Omental fat pad (tissue), 4 donors: ENCODE measurements at places on chromosomes 13 and 19. TPM values are rescaled to one million over a fixed set of nuclear protein-coding genes. Genes with fewer than 3 reads are reported as not detected.

GRCh38 chr13:31982124-31982523 lies 49.5 kb upstream of the FRY start:
- DNase-seq = no peak

DNA sequence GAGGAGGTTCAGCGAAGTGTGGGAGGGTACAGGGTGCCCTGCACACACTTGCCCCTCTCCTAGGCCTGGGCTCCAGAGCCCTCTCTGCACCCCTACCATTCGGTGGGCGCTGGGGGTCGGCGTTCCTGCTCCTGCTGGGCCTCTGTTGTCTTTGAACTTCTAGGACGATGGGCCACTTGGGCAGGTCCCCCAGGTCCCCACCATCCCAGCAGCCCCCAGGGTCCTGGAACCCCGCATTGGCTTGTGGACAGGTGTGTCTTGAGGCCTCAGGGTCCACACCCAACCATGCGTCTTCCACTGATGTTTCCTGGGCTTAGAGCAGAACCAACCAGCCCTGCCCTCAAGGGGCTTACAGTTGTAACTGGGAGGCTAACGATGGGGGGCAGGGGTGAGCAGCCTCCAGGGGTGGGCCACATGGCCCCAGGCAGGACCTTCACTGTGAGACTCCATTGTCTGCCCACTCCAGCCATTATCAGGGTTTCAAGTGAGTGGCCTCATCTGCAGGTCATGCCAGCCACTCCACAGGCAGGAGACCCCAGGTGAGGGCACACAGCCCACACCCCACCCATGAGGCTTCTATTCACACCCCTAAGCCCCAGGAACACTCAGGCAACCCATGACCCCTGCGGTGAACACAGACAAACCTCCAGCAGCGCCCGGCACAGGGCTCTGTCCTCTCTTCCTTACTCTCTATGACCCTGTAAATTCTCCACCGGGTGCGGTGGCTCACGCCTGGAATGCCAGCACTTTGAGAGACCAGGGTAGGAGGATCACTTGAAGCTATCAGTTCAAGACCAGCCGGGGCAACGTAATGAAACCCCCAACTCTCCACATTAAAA lies 2.0 kb upstream of the KLF16 start:
- DNase-seq = no peak

- no peak for DNase-seq
Observed at GRCh38 chr13:33119022-33119781, 103.0 kb downstream of the KL start.

DNA sequence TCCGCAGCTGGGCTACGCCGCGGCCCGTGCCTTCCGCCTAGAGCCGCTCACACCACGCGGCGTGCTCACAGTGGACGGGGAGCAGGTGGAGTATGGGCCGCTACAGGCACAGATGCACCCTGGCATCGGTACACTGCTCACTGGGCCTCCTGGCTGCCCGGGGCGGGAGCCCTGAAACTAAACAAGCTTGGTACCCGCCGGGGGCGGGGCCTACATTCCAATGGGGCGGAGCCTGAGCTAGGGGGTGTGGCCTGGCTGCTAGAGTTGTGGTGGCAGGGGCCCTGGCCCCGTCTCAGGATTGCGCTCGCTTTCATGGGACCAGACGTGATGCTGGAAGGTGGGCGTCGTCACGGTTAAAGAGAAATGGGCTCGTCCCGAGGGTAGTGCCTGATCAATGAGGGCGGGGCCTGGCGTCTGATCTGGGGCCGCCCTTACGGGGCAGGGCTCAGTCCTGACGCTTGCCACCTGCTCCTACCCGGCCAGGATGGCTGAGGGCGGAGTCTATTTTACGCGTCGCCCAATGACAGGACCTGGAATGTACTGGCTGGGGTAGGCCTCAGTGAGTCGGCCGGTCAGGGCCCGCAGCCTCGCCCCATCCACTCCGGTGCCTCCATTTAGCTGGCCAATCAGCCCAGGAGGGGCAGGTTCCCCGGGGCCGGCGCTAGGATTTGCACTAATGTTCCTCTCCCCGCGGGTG lies 7.4 kb downstream of the DBP start:
- DNase-seq = no peak

DNA sequence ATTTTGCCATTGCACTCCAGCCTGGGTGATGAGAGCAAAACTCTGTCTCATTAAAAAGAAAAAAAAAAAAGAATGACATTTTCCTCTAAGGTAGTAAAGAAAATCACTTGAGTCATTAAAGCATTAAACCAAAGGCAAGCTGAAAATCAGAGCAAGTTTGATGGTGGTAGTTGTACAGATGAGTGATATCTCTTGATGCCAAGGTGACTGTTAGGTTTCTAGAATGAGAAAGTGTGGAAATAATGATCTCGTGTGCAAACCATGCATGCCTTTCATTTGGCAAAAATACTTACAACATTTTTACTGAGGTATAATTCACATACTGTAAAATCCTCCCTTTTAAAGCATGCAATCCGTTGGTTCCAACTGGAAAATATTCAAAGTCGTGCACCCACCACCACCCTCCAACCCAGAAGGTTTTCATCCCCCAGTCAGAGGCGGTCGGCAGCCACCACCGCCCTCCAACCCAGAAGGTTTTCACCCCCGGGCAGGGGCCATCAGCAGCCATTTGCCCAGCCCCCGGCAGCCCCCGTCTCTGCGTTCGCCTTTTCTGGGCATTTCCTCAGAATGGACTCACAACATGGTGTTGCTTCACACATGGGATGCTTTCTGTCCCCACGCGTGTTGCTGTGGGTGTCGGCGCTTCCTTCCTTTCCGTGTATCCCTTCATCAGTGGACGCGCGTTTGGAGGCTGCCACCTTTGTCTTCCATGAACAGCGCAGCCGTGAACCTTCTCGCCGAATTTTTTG lies 90.2 kb downstream of the ATP11A start:
- DNase-seq = no peak

- no peak for DNase-seq
Observed at GRCh38 chr19:16117594-16118033, 5.9 kb downstream of the RAB8A start.

DNA sequence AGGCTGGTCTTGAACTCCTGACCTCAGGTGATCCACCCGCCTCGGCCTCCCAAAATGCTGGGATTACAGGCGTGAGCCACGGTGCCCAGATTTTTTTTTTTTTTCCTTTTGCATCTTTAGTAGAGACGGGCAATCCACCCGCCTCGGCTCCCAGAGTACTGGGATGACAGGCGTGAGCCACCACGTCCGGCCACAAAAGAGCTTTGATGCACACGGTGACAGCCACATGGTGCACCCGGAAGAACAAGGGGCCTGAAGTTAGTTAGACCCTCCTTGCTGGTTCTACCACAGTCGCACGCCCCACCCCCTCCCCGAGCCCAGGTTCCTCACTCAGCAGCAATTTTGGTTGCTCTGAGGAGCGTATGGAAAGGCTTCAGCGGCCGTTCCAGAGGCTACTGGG lies 54.2 kb upstream of the USE1 start:
- no peak for DNase-seq

GRCh38 chr19:48493718-48494401 lies 17.8 kb downstream of the LMTK3 start:
- DNase-seq = no peak

DNA sequence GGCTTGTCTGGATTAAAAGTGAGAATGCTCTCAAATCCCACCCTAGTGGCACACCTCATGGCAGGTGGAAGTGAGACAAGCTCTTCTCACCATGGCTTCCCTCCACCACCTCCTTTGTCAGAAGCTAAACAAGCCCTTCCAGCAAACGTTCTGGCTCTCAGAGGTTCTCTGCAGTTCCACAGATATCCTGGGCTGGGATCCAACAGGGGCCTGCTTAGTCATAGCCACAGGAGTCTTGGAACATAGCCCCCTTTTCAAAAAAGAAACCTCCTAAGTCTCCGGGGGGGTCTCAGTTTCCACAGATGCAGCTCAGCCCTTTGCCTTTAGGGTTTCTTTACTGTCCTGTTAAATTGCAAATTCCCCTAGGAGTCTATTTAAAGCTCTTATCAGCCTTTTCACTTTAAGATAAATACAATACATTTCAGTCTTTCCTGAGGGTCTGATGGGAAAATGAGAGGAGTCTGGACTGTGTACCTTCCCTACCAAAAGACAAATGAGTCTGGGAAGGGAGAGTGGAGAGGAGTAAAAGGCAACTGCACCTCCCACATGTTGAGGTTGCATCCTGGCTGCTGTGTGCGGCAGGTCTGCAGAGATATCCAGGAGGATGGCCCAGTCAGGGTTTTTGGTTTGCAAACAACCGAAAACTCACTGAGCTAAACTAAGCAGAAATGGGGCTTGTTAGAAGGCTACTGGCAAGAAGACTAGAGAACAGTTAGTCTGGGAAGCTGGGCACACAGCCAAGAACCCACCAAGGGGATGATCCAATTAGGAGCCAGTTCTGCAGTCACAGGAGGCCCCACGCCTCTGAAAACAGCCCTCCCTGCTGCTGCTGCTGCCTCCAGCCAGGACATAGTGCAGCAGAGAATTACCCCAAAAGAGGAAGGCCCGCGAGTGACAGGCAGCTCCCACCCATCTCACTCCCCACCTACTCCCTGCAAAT lies 41.4 kb upstream of the SERP2 start:
- DNase-seq = peak; percentile 44

CALM3 gene
- 189 TPM for total RNA-seq

MAG gene
- not detected for total RNA-seq

MLLT1 gene
- total RNA-seq = 17.4 TPM
